ENCODE measurements at places on chromosomes 12 and 14. TPM values are rescaled to one million over a fixed set of nuclear protein-coding genes. Genes with fewer than 3 reads are reported as not detected.
A peak's percentile ranks its signal among the peaks of the same experiment; 100 is the strongest.

GRCh38 chr14:71050227-71050823 is 143.1 kb downstream of the PCNX1 start:
- no peak overlapping the region for H3K27ac ChIP-seq
- no peaks in the 10 kb centered on the region for H3K4me1 ChIP-seq
- H3K4me3 ChIP-seq: no peak overlapping the region
- H3K27me3 ChIP-seq: no peaks in the 10 kb centered on the region
- DNase-seq: no peak

- H3K4me1 ChIP-seq: no peaks in the 10 kb centered on the region
- DNase-seq: peak; percentile 51
- H3K36me3 ChIP-seq: no peaks in the 10 kb centered on the region
- no peaks in the 10 kb centered on the region for H3K27me3 ChIP-seq
Observed at GRCh38 chr12:38157274-38157932, 159.2 kb upstream of the ALG10B start.

DNA sequence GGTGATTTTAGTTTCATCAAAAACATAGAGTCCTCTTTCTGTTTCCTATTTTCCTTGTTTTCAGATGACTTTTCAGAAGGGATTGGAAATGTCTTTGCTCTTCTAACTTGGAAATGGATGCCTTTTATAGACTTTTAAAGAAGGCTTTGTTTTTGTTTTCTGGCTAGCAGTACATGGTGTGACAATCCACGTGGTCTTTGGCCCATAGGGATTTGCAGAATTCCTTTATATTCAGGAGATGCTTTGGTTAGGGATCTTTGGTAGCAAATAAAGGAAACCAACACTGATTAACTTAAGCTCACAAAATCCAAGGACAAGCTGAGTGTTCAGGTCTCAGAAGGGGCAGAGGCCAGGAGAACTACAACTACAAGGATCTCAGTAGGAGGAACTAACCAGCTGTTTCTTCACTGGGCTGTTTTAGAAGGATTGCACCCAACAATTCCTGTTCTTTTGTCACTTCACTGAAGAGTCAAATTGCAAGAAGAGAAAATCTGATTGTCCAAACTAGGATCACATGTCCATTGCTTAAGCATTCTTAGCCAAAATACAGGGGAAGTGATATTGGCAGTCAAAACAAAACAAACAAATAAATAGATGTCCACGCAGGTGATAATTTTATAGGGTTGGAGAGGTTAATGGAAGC is 58.6 kb upstream of the MANSC4 start:
- no peak overlapping the region for H3K4me3 ChIP-seq
- no peaks in the 10 kb centered on the region for H3K4me1 ChIP-seq
- H3K36me3 ChIP-seq: no peaks in the 10 kb centered on the region
- no peaks in the 10 kb centered on the region for H3K27me3 ChIP-seq
- H3K27ac ChIP-seq: no peak overlapping the region
- no peak for DNase-seq

DNA sequence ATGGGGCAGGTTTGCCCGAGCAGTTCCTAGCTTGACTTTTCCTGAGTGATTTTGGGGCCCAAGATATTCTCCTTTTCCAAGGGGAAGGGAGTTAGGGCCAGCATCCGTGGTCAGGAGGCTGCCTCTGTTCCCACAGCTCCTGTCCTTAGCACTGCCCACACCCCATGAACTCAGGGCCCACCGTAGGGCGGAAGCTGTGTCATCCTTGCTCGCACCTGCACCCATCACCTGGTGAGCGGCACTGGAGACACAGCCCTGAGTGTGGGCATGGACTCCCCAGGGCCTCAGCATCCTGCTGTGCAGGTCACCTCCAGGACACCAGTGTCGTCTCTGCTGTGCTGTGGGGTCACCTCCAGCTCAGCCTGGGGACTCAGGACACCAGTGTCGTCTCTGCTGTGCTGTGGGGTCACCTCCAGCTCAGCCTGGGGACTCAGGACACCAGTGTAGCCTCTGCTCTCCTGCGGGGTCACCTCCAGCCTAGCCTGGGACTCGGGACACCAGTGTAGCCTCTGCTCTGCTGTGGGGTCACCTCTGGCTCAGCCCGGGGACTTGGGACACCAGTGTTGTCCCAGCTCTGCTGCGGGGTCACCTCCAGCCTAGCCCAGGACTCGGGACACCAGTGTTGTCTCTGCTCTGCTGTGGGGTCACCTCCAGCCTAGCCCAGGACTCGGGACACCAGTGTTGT is 322.9 kb downstream of the ADGRD1 start:
- no peaks in the 10 kb centered on the region for H3K27me3 ChIP-seq
- DNase-seq: peak; percentile 10
- no peaks in the 10 kb centered on the region for H3K36me3 ChIP-seq
- no peak overlapping the region for H3K4me3 ChIP-seq

- DNase-seq: no peak
- H3K4me3 ChIP-seq: no peak overlapping the region
- H3K27ac ChIP-seq: no peak overlapping the region
- H3K36me3 ChIP-seq: no peaks in the 10 kb centered on the region
- no peaks in the 10 kb centered on the region for H3K27me3 ChIP-seq
Observed at GRCh38 chr12:5377997-5378592, 53.8 kb upstream of the NTF3 start.

DNA sequence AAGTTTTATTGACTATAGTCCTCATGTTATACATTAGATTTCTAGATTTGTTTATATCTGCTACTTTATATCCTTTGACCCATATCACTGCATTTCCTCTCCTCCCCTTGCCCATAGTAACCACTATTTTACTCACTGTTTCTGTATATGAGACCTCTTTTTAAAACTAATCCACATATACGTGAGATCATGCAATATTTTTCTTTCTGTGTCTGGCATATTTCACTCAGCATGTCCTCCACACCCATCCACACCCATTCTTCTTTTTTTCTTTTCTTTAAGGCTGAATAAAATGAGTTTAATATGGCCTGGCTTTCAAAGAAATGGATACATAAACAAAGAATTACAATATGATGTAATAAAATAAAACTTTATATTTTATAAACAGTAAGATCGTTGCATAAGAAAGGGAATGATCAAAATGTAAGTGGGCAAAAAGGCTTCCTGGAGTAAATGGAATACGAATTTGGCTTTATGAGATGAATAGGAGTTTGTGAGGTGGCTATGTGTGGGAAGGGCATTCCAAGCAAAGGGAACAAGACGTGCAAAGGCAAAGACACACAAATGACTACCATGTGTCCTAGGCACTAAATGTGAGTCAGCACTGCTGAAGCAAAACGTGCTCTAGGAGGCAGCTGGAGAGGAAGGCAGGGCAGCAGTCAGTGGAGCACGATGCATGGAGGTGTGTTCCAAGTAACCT is 53.2 kb upstream of the HIF1A start:
- no peak overlapping the region for H3K27ac ChIP-seq
- no peak for DNase-seq
- H3K4me3 ChIP-seq: no peak overlapping the region
- H3K4me1 ChIP-seq: no peaks in the 10 kb centered on the region

DNA sequence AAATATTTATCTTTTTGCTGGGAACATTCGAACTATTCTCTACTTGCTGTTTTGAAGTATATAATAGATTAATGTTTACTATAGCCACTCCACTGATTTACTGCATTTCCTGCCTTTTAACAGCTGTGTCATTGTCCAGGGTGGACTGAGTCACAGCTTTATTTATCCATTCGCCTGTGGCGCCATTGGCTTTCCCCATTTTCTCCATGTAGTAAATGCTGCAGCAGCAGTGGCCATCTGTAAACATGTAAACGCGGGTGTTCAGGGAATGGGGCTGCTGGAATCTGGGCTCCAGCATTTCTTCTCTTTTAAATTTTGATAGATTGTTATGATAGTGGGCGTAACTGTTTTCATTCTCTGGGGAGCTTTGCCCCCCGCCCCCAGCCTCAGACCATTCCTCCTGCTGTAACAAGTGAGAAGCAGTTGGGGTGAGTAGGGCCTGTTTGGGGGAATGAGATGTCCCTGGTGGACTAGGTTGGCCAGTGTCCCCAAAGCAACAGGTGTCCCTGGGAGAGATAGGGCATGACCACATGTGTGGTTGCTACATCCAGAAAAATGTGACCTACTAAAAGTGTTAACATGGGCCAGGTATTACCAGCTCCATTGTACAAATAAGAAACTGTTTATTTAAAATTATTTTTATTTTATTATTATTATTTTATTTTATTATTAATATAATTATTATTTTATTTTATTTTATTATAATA is 32.9 kb downstream of the RIN3 start:
- DNase-seq: no peak
- no peaks in the 10 kb centered on the region for H3K36me3 ChIP-seq
- H3K4me3 ChIP-seq: no peak overlapping the region
- no peaks in the 10 kb centered on the region for H3K27me3 ChIP-seq
- peaks cover 27% of the 10 kb centered on the region for H3K4me1 ChIP-seq

DNA sequence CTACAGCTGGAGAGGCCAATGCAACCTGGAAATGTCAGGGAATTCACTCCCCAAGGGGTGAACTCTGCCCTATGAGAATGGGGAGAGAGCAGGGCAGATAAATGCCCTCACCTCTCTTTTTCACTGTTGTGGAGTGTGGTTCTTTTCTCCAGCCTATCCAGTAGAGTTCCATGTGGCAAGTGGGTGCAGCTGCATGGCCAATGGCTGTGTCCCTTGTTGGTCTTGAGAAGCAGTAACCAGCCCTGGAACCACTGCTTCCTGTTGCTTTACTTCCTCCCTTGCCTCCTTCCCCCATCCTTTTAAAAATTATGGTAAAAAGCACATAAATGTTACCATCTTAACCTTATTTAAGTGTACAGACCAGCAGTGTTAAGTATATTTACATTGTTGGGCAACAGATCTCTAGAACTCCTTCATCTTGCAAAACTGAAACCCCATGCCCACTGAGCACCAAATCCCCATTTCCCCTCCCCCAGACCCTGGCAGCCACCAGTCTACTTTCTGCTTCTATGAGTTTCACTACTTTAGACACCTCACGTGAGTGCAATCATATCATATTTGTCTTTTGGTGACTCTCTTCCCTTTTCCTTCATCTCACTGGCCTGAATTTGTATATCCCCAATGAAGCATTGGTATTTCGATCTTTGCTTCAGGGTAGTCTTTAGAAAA is 77.0 kb upstream of the GRIP1 start:
- H3K27me3 ChIP-seq: no peaks in the 10 kb centered on the region
- H3K36me3 ChIP-seq: no peaks in the 10 kb centered on the region
- H3K4me1 ChIP-seq: no peaks in the 10 kb centered on the region
- no peak overlapping the region for H3K4me3 ChIP-seq

PRB3 gene
- not detected for total RNA-seq

CMA1 gene
- 1.4 TPM for total RNA-seq

KRT73 gene
- total RNA-seq: 0.52 TPM

MEG3 gene
- 15.6 TPM for total RNA-seq

PPP1R3E gene
- total RNA-seq: 14.6 TPM

LMNTD1 gene
- not detected for total RNA-seq

DCN gene
- total RNA-seq: 753 TPM

EFS gene
- 10.4 TPM for total RNA-seq

VRTN gene
- not detected for total RNA-seq

All from upper lobe of right lung (tissue), 1 donor.